Activated CD4-positive, alpha-beta memory T cell treated with anti-CD3 and anti-CD28 coated beads, Interleukin-2, amount 10 ng/mL, durations not matched to agents 7 days and 5 days (primary cell): ENCODE measurements at places on chromosomes 7 and 10. TPM values are rescaled to one million over a fixed set of nuclear protein-coding genes. Genes with fewer than 3 reads are reported as not detected.
A peak's percentile ranks its signal among the peaks of the same experiment; 100 is the strongest.

Gene MUC3A
- total RNA-seq = 0.20 TPM

- H3K27me3 ChIP-seq = no peaks in the 10 kb centered on the region
- no peak overlapping the region for H3K27ac ChIP-seq
- peaks cover 3% of the 10 kb centered on the region for H3K36me3 ChIP-seq
- no peak overlapping the region for H3K4me3 ChIP-seq
- peaks cover 43% of the 10 kb centered on the region for H3K4me1 ChIP-seq
Measured at GRCh38 chr10:79329529-79329928, 17.7 kb upstream of the PPIF start.

DNA sequence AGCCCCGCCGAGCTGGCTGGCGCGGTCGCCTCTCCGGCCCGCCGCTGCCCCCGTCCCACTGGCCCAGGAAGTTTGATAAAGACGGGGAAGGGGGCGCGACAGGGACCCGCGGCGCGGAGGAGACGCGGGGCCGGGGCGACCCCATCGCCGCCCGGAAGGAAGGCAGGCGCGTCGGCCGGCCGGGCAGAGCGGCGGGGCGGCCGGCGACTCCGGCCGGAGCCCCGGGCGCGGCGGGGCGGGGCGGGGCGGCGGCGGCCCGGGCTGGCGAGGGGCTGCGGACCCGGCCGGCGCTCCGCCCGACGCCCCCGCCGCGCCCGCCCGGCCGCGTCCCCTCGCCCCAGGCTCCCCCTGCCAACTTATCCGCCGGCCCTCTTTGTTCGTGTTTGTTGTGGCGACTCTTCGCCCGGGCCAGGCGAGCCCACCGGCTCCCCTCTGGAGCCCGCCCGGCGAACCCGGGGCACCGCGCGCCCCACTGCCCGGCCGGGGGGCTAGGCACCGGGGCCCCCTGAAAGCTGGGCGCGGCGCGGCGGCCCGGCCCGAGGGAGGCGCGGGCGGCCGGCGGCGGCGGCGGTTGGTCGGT lies 571 bp downstream of the KDM7A start:
- H3K4me3 ChIP-seq = peak overlapping the region; percentile 94
- H3K27me3 ChIP-seq = peaks cover 21% of the 10 kb centered on the region
- no peak for DNase-seq
- peak overlapping the region; percentile 89 for H3K27ac ChIP-seq
- peaks cover 46% of the 10 kb centered on the region for H3K4me1 ChIP-seq

- no peaks in the 10 kb centered on the region for H3K27me3 ChIP-seq
- no peaks in the 10 kb centered on the region for H3K4me1 ChIP-seq
- H3K27ac ChIP-seq = no peak overlapping the region
- no peak overlapping the region for H3K4me3 ChIP-seq
Measured at GRCh38 chr7:31488562-31489203, 25.2 kb upstream of the ITPRID1 start.
